ENCODE measurements at places on chromosomes 11 and 22.

DNA sequence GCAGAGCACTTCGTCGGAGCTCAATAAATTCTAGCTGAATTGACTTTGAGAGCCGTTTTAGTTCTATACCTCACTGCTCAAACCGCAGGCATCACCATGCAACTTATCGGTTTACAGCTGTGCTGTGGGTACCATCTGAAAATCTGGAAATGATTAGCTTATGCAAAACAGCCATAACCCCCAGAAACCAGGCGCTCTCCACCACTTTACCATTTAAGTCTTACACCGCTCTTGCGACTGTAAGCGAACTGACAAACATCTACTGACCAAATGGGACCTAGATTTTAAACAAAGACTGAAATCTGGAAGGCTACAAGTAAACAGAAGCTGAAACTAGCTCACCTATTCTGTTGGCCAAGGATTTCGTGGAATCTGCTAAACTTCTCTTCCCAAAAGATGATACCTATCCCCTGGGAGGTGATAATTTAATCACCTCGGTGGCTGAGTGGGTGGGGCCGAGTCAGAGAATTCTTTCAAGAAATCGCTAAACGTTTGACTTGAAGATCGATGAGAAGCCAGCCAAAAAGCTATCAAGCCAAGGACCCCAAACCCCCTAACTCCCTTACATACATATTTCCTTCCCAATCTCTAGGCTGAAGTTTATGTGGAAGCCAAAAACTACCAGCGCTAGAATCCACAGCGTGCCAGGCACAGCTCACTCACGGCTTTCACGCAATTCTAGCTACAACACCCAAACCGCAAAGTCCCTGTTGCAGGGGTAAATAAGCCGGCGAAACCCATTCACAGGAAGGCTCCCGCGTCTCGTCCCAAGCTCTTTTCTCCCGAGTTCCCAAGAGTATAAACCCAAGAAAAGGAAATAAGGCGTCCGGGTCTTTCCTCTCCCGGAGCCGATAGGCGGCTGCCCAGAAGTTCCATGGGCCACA, 644 bp downstream of the SPTY2D1 start:
- no peak for DNase-seq

GRCh38 chr11:44627911-44628729, 62.7 kb downstream of the CD82 start:
- no peak for DNase-seq

DNA sequence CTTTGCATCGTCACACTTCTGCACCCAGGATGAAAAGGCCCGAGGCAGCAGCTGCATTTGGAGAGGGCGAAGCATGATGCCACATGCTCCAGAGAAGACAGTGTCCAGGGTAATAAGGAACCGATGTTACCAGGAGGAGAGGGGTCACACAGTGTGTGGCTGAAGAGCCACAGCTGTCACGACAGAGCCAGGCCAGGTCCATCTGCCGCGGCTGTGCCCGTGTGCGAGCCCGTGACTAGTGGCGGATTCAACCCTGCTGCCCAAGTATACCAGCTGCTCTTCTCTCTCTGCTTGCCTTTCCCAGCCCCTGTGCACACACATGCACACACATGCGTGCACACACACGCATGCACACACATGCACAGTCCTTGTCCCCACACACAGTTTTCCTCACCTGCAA, 1432.5 kb downstream of the BRD1 start:
- DNase-seq: no peak

- DNase-seq: no peak
These were observed 6.8 kb downstream of the MAP4K2 start for GRCh38 chr11:64796047-64796756.

GRCh38 chr11:96038046-96038445, 114.1 kb upstream of the MTMR2 start:
- no peak for DNase-seq

GRCh38 chr11:119580081-119580480, 148.9 kb downstream of the NECTIN1 start:
- DNase-seq: no peak

DNA sequence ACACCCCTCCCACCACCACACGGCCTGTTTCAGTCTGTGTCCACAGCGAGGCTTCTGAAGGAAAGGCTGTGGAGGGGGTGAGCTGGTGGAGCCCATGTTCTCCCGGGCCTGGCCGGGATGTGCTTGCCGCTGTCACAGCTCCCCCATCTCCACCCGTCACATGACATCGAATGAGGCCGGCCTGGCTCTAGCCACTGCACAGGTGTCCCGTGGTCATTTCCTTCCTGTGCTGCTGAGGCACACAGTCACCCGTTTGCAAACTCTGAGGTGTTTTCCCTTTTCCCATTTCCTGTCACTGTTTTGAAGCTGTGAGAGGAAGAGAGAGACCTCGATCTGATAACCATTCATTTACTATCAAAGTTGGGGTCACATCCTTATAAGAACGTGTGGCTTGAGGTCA, 55.7 kb upstream of the CLDN5 start:
- DNase-seq: peak; percentile 22

DNA sequence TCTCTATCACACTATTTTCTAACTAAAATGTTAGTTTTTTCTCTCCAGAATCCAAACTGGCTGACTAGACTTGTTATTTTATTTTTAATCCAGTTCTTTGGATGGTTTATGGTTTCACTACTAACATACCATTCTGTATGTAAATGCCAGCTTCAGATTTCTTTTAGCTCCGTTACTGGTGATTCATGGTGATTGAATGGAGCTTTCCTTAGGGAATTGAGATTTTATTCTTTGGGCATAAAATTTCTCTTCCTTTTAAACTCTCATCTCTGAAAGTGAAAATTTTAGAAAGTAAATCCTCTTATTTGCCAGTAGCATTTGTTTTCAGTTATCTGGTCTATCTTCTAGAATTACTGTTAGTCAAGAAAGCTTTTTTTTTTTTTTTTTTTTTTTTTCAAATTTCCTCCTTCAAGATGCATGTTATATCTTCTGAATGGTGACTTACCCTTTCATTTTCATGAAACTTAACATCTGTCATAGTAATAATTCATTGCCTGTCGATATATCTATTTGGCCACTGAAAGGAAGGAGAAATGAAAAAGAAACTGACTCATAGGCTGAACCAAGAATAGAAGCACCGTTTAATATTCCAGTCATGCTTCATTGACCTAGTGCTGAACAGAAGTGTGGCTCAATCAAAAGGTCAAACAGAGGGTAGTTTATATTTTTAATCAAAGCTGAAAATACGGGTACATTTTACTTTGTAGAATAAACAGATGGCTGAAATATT, 6.4 kb downstream of the ENDOD1 start:
- no peak for DNase-seq

DNA sequence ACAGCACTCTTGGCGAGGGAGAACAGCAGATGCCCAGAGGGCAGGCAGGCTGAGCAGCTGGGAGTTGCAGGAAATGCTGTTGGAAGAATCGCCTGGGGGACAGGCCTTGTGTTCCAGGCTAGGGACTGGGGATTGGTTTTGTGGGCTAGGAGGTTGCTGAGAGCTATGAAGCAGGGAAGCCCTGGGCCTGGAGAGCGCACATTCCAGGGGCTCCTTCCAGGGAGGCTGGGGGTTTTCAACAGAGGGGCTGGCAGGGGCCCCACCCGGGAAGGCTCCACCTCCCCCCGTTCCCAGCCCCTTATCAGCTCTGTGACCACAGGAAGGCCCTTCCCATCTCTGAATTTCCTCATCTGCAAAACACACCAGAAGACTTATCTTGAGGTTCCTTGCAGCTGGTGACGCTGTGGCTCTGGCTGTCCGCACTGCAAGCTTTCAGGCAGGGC, 21.7 kb downstream of the WNT11 start:
- no peak for DNase-seq

- DNase-seq: no peak
These were observed 507.7 kb downstream of the FAM181B start for GRCh38 chr11:82225930-82226329.

- DNase-seq: no peak
These were observed 698 bp downstream of the C1QTNF4 start for GRCh38 chr11:47593492-47593933.

DNA sequence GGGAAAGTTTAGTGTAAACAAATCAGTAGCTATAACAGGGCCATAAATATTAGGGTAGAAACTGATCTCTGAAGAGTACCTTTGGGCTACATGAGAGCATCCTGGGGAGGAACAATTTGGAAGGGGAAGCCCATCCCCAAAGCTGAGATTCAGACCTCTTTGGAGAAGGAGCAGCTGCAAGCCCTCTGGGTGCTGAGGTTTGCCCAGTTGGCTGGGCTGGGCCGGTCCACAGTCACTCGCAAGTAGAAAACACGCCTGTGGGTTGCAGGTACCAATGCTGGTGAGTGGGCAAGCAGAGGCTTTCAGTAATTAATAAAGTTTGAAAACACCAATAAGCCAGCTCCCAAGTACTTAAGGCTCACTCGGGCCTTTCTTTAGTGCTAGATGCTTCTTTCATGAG, 124.5 kb downstream of the ARHGAP8 start:
- DNase-seq: no peak
